ENCODE measurements at places on chromosomes 16 and 17.

- DNase-seq, result no peak
These were observed 367.4 kb upstream of the TNRC6C start for GRCh38 chr17:77590951-77591735.

GRCh38 chr16:79379095-79379494 is 221.4 kb downstream of the MAF start:
- peak; percentile 5 for DNase-seq

DNA sequence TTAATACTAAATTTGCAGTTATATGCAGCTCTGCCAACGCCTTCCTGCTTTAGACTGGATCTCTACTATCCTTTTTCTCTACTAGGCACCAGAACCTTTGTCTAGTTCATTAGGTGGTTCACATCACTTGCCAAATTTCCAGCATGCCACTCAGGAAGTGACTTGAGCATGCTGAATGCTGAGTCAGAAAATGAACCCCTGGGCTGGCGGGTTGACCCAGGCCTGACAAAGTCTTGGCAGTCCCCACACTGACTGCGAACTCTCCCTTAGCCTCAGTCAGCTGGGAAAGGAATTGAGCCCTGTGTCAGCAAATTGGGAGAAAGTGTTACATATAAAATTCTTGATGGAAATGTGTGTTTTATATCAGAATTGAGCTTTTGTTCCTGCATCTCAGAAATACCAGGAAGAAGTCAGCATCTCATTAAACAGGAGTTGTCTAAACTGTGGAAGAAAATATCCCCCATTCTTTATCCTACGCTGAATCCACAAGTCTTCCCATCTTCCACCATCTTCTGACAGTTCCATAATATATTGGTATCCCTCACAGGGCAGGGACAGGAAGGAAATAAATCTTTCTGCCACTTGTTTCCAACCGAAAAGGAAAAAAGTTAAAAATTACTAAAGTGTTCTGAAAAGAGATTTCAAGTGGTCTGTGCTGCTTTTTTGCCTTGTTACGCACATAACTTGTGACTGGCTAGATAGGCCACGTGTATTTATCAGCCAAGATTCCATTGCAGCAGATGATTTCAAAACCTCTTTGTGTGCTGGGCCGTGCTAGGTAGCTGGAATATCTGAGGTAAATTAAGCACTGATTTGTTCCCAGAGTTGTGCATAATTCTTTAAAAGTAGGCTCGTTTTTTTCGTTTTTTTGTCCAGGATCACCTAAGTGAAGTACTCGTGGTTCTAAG is 16.7 kb upstream of the SLC12A3 start:
- DNase-seq, result peak; percentile 66

- DNase-seq, result no peak
These were observed 123.2 kb downstream of the CDRT15L2 start for GRCh38 chr17:20702692-20703091.

- no peak for DNase-seq
These were observed 22.2 kb downstream of the KIAA0513 start for GRCh38 chr16:85049706-85050305.

GRCh38 chr16:12613131-12613991 is 190.3 kb downstream of the CPPED1 start:
- peak; percentile 79 for DNase-seq

Data from RKO (cell line).